Activated CD8-positive, alpha-beta memory T cell treated with anti-CD3 and anti-CD28 coated beads for 1 hour (primary cell): ENCODE measurements at places on chromosomes 2 and 18.

DNA sequence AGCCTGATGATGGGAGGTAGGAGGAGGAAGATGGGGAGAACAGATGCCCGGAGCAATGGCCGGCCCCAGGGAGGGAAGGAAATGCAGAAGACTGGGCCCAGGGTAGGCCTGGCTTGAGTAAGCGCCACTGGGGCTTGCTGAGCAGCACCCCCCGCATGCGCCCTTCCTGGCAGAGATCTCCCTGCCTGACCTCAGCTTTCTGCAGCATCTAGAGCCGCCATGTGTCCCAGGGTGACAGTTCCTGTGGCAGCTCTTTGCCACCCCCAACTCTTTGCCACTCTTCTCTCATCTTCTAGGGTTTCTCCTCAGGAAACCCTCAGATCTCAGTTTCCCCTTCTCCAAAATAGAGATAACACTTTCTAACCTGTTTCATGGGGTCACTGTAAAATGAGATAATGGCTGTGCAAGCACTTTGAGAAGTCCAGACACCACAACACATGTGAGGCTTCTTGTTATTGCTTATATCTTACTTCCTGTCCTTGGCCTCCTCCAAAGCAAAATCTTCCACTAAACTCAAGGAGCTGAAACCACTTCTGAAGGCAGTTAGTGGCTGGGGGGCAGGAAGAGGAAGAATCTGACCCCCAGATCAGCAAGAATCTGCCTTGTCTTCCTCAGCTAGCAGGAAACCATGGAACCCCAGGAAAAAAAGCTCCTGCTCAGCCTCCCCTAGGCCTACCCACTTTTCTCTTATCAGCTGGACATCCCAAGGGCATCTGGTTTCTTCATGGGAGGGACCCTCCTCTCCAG, 64.9 kb downstream of the EPAS1 start:
- no peak for DNase-seq

DNA sequence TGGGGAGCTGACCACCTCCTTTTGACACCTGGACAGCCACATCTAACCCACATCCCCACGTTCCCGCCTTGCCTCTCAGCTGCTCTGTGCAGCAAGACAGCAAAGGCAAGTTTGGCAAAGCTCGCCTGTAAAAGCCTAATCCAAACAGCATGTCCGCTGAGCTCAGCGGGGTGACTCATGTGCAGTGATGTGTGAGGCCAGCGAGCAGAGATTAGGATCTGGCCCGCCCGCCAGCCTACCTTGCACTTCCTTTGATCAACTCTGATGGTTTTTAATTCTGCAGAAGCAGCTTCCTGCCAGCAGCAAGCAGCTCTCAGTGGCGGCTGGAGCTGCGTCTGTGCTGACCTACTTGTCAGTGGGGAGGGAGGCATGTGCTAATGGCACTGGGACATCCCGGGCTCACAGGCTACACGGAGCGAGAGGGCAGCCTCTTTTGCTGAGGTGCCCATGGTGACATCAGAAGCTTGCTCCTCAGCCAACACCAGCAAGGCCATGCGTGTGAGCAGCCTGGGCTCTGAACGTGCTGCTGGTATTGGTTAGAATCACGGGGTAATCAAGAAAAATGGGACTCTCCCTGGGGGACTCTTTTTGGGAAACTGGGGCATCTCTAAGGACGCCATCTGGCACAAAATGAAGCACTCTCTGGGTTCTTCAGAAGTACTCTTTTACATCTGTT, 36.0 kb upstream of the EML4 start:
- peak; percentile 88 for DNase-seq

- DNase-seq = no peak
Observed at GRCh38 chr2:221134718-221135117, 437.4 kb downstream of the EPHA4 start.

DNA sequence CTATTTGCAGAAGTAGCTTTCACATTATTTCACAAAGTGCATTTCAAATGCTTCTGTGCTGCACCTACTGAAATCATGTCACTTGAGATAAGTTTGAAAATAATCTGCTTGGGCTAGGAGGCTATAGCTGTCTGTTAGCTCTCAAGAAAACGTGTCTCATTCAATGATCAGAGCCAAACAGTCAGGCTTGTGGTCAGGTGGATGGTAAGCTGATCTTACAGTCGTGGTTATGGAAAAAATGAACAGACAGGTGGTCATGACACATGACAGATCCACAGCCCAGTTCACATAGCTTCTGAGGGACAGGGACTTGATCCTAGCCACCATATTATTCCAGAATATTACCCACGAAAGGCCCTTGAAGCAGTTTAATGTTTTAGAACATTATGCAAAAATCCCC, 26.5 kb upstream of the RFX8 start:
- no peak for DNase-seq

GRCh38 chr18:74652392-74652988, 54.8 kb downstream of the ZNF407 start:
- DNase-seq = no peak

DNA sequence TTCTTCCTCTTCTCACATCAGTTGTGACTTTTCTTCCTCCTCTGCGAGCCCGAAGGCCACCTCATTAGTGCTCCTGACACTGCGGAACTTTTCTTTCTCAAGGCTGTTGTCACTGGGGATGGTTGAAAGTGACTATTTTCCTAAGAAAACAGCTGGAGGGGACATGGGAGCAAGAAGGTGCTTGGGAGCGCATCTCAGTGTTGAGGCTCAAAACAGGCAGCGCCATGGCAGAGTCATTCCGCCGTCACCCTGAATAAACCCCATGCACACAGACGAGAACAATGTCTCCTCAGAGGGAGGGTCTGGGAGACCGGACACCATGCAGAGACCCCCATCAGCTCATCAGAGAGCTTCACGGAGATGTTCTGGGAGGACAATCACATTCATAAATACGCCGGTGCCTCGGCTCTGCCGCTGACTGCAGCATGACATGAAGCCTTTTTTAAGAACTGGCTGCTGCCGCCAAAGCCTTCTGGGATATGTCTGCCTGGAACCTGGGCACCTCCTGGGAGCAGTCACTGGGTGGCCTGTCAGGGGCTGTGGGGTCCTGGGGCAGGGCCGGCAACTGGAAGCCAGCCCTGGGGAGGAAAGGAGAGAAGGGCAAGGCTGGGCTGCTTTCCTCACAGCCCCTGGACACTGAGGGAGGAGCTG, 19.2 kb downstream of the ATOH8 start:
- DNase-seq = no peak

GRCh38 chr2:128594651-128594910, 275.9 kb upstream of the HS6ST1 start:
- DNase-seq = no peak

GRCh38 chr2:42153944-42154581, 15.1 kb upstream of the EML4 start:
- DNase-seq = no peak

DNA sequence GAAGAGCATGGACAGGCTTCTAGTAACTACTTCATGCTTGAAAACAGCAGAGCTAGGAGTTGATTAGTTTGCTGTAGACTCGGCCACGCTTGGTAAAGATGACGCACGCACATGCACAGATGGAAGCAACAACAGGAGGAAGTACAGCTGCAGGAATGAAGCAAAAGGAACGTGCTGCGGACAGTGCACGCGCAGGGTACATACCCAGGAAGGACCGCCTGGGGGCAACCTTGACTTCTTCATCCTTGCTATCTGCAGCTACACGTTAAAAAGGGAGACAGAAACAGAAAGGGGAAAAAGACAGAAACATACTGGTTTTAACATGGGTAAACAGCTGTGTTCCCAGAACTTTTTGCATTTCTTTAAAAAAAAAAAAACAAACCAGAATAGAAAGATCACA, 17.7 kb downstream of the SLC66A2 start:
- no peak for DNase-seq

- peak; percentile 51 for DNase-seq
Observed at GRCh38 chr2:218257390-218257981, 3.3 kb upstream of the GPBAR1 start.

GRCh38 chr2:173064151-173064805, 11.4 kb upstream of the MAP3K20 start:
- DNase-seq = no peak

DNA sequence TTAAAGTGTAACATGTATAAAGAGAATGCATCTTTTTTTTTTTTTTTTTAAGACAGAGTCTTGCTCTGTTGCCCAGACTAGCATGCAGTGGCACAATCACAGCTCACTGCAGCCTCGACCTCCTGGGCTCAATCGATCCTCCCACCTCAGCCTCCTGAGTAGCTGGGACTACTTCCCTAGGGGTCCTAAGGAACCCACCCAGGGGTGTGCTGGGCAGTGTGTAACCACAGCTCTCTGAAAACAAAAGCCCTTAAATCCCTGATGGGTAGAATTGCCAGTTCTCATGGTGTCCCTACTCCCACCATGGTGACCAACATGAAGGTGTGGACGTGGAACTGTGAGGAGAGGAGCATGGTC, 105.6 kb upstream of the ST3GAL5 start:
- no peak for DNase-seq

GRCh38 chr2:239756031-239756789, 268.9 kb downstream of the NDUFA10 start:
- DNase-seq = no peak

DNA sequence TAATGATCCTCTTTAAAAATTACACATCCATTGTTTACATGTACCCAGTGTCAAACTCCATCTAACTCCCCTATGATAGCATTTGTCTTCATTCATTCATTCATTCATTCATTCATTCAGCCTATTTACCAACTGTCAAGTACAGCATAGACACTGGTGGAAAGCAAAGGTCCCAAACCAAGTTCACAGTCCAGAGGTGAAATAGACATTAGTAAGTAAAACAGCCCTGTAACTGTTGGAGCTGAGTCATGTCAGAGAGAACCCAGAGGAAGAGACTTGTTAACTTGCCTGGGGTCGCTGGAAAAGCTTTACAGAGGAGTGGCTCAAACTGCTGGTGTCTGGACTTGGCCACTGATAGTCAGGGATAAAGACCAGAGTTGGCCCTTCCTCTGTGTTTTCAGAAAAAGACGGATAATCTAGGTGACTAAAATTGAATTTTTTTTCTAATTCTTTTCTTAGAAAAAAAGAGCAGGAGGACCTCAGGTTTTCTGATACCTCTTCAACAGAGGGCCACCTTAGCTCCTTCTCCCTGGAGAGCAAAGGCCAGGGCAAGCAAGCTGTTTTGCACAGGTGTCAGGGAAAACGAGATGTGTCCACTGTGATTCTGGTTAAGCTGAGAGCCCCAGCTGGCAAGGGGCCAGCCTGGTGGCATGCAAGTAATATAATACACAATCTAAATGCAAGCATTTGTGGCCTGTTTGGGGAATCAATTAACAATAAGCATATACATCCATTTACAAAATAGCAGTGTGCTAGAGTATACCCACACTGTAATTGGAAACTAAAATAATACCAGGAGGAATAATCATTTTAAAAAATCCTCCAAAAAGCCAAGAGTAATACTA, 96.7 kb upstream of the SLC14A2 start:
- no peak for DNase-seq

DNA sequence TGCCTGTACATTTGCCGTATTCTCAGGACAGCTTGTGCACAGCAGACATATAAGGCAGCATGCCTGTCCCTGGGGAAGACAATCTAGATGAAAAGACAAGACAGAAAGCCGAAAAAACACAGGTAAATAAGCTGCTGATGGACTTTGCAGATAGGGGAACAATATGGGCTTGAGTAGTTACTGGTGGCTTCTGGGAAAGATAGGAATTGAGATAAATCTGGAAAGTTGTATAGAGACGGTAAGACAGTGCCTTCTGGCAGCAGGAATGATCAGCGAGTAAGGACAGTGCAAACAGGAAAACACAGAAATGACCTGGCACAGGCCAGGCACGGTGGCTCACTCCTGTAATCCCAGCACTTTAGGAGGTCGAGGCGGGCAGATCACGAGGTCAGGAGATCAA, 70.2 kb downstream of the FAM124B start:
- no peak for DNase-seq

DNA sequence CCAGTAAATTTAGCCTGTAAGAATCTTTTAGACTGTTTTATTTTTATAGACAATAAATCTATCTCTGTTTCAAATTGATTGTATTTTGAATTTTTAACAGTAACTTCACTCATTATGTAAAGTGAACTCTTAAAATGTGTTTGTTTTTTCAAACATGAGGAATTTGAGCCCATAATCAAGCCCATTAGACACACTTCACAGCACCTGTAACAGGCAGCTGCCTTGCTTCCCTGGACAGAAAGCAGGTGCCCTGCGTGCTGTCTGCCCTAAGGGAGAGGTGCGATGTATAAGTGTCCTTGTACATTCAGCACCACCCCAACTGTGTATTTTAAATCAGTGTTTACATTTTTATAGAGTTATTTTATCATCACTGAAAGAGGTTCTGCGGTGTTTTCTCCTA, 186.5 kb upstream of the TPO start:
- DNase-seq = no peak

DNA sequence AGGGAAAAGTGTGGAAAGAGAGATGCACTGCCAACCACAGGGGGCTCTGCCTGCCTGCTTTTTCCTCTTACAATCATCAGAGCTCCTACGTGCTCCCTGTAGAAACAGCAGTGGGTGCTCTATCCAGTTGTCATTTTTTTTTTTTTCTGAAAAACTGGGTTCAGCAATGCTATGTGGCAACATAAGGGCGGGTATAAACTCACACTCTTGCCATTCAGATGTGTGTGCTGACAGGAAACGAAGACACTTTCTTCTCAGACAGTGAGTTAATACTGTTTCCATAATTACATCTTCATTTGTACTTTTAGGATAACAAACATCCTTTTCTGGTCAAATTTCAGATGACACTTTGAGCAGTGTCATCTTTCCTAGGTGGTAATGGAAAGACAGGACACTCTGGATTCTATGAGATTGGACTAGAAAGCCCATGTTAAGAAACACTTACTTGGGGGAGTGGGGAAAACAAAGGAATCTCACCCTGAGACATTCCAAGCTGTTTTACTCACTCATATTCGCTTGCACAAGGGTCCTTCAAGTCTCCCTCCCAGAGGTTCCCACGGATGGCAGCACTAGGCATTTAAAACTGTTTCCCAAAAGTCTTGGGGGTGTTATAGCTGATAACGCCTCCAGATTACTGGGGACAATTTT, 41.3 kb downstream of the CCDC93 start:
- no peak for DNase-seq

GRCh38 chr18:27652480-27653121, 467.5 kb upstream of the CHST9 start:
- no peak for DNase-seq

DNA sequence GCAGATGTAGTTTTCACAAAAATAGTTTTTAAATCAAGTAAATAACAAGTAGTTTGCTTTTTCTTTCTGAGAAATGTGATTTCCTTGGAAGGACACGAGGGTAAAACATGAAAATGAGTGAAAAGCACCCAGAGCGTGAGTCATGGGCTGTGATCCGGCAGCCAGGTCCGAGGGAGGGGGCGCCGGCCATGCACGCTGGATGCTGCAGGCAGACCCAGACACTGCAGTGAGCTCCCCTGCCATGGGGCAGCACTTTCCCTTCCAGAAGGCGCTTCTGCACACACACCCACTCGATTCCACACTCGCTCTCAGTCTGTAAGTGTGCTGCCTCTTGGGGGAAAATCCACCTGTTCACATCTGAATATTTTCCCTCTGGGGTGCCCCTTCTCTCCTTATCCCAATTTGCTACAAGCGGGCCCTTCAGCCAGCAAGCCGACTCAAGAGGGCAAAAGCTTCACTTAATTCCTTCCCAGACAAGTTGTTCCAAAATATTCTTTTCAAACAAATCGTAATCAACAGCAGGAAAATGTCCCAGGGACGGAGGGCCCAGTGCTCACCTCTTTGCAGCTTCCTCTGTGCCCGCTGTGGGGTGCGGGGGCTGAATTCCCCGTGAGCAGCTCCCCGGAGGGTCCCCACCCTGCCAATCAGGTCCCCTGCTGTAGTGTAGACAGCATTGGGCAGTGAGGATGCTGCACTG, 87.0 kb upstream of the ID2 start:
- no peak for DNase-seq
